ENCODE measurements at places on chromosomes 1 and 21.

DNA sequence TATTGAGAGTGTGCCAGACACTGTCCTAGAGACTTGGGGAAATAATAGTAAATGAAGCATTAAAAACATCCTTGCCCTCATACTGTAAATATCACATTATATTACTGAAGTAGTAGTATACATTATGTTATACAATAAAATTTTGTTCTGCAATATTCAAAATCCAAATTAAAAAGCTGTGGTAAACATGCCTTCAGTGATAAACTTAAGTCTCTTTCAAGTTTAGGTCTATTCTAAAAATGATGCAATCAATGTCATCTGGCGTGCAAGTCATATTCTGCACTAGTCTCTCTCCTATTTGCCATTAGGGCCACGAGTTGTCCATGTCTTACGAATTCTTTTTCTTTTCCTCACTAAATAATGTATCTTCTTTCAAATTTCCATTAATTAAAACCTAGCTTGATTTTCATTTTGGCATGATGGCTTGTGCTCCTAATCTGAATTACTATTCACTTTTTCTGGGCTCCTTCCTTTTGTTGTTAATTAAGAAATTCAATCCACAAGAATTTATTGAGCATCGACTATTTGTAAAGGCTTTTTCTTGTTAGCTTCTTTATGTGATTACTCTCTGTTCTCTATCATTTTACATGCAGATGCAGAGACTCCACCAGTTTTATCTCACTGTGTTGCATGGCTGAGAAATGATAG, 130.7 kb downstream of the COQ8A start:
- no peak for DNase-seq

GRCh38 chr1:56094168-56094567, 485.2 kb downstream of the PLPP3 start:
- DNase-seq, result no peak

- DNase-seq, result no peak
These were observed 41.6 kb downstream of the MATN1 start for GRCh38 chr1:30681782-30682181.

- no peak for DNase-seq
These were observed 19.4 kb downstream of the PLEKHO1 start for GRCh38 chr1:150168960-150169601.

DNA sequence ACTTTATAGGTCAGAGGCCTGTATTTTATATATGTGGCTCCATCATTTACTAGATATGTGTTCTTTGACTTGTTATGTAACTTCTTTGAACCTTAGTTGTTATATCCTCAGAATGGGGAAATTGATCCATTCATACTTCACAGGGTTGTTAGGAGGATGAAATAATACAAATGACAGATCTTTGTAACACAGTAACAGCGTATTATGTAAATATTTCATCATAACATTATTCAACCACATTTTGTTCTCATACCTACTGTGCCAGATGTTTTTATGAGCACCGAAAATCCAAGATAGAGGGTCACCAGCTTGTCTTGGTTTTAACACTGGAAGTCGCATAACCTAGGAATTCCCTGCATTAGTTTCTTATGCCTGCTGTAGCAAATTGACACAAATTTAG, 3.3 kb downstream of the SUCO start:
- no peak for DNase-seq

DNA sequence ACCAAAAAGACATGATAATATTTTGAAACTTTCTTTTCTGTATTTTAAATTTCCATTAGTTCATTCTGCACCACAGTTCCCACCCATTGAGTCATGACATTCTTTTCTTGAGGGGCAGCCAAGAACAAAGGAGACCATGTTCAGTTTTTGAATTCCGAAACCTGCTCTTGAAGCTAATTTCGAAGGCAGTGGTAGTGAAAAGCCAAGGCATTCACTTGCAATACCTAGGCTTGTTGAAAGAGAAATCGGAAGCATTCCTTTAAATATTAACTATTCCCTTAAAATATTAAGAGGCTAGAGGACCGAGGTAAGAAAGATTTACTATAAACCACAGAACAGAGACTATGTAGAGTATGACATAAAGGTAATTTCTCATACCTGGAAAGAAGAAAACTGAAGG, 256.3 kb downstream of the ADGRL2 start:
- DNase-seq, result no peak

GRCh38 chr1:170604065-170604464, 59.9 kb upstream of the PRRX1 start:
- no peak for DNase-seq

DNA sequence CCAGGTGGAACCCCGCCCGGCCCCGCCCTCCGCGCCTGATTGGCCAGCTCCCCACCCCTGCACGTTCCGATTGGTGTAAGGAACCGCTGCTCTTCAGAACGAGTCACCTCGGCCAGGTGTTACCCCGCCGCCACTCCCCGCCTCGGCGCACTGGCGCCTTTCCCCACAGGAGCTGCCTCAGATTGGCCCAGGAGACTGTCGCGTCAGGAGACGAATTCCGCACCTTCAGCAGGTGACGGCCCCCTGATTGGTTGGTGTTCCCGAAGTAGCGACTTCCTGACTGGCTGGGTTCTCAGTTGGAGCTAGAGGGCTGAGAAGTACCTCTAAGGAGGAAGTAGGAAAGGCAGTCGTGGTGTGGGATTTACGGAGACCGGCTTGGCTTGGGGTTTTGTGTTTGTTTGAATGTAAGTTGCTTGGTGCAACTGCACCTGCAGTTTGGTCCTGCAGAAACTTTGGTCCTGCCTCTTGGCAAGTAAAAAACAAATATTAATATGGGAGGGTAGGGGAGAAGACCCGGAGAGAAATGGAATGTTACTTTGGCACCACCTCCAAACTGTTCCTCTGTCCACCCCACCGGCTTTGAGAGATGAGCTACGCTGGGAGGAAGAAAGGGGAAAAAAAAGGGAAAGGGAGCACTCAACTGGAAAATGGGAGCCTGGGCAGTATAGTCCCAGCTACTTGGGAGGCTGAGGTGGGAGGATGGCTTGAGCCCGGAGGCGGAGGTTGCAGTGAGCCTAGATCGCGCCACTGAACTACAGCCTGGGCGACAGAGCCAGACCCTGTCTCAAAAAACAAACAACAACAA, 415 bp upstream of the F11R start:
- DNase-seq, result peak; percentile 67

DNA sequence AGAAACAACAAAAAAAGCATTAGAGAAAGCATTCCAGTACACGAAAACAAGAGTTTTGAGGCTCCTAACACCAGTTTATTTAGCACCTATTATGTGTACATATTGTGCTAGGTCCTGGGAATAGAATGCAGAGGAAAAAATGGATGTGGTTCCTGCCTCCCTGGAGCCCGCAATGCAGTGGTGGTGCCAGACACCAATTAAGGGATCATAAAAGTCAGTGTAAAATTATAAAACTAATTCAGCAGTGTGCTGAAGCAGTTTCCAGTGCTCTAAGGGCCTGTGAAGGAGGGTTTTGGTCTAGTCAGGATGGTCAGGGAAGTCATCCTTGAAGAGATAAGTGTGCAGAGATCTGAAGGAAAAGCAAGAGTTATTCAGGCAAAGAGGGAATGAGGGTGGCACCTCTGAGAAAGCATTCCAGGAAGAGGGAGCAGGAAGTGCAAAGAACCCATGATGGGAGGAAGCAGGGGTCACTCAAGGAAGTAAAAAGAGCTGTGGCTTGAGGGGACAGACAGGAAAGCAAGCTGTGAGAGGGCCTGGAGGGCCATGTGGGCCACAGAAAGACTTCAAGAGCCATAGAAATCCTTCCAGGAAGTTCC, 65.2 kb upstream of the IFNLR1 start:
- no peak for DNase-seq

Measured in stimulated activated CD4-positive, alpha-beta T cell treated with anti-CD3 and anti-CD28 coated beads, TNF-alpha, amount 100 ng/mL, for 24 hours (primary cell).